ENCODE measurements at places on chromosomes 13 and 19. TPM values are rescaled to one million over a fixed set of nuclear protein-coding genes. Genes with fewer than 3 reads are reported as not detected.

GRCh38 chr19:2726160-2726855, 5.1 kb upstream of the DIRAS1 start:
- H3K4me1 ChIP-seq: no peaks in the 10 kb centered on the region
- H3K4me3 ChIP-seq: no peak overlapping the region

DNA sequence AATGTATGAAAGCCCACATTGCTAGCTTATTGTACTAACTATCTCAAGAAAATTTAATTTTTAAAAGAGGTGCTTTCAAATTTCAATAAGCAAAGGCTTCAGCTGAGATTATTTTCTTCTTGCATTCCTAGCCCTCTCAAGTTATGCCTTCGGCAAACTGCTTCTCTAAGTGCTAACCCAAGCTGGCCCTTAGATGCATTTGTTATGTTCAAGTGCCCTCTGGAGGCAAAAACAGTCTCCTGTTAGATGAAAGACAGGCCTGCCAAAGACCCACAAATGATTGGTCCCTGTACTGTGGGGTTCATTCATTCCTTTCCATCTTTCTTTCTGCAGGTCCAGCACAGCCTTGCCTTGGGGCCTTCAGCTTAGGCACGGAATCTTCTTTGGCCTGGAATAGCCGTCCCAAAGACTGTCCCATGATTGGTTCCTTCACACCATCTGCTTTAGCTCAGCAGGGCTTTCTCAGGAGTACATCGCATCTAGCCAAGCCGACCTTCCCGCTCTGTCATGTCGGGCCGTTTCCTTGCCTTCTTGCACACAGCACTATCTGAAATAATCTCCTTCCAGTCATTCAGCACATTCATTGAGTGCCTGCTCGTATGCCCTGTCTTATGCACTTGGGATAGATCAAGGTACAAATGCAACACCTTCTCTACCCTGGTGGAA, 26.4 kb upstream of the TPTE2 start:
- H3K27me3 ChIP-seq: peaks cover 6% of the 10 kb centered on the region
- H3K36me3 ChIP-seq: peaks cover 3% of the 10 kb centered on the region
- peak overlapping the region; percentile 95 for H3K27ac ChIP-seq
- peak overlapping the region; percentile 84 for H3K4me3 ChIP-seq
- peaks cover 14% of the 10 kb centered on the region for H3K4me1 ChIP-seq

GRCh38 chr13:46720189-46720588, 76.8 kb downstream of the ESD start:
- H3K4me1 ChIP-seq: peaks cover 6% of the 10 kb centered on the region
- no peak for DNase-seq
- no peak overlapping the region for H3K27ac ChIP-seq

DNA sequence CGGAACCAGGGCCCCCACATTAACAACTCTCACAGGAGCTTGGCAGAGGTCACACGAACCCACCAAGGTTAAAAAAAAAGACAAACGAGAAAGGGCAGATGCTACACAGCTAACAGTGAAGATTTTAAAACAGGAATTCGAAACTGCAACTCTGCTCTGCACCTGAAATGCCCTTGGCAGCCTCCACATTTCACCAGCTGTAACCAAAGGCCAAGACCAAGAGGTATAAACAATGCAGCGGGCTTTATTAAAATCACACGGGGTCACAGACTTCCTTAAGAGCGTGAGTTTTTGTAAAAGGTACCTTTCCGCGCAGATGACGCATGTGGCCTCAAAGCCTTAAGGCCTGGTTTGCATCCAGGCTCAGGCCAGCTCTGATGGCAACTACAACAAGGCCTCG, 88.2 kb downstream of the STK24 start:
- peaks cover 12% of the 10 kb centered on the region for H3K36me3 ChIP-seq
- no peak overlapping the region for H3K4me3 ChIP-seq
- no peak for DNase-seq
- H3K27ac ChIP-seq: no peak overlapping the region
- H3K27me3 ChIP-seq: no peaks in the 10 kb centered on the region
- peaks cover 41% of the 10 kb centered on the region for H3K4me1 ChIP-seq

- no peak for DNase-seq
- H3K36me3 ChIP-seq: no peaks in the 10 kb centered on the region
- H3K4me3 ChIP-seq: no peak overlapping the region
- no peak overlapping the region for H3K27ac ChIP-seq
- H3K4me1 ChIP-seq: no peaks in the 10 kb centered on the region
These were observed 85.3 kb upstream of the RAP2A start for GRCh38 chr13:97348569-97349100.

DNA sequence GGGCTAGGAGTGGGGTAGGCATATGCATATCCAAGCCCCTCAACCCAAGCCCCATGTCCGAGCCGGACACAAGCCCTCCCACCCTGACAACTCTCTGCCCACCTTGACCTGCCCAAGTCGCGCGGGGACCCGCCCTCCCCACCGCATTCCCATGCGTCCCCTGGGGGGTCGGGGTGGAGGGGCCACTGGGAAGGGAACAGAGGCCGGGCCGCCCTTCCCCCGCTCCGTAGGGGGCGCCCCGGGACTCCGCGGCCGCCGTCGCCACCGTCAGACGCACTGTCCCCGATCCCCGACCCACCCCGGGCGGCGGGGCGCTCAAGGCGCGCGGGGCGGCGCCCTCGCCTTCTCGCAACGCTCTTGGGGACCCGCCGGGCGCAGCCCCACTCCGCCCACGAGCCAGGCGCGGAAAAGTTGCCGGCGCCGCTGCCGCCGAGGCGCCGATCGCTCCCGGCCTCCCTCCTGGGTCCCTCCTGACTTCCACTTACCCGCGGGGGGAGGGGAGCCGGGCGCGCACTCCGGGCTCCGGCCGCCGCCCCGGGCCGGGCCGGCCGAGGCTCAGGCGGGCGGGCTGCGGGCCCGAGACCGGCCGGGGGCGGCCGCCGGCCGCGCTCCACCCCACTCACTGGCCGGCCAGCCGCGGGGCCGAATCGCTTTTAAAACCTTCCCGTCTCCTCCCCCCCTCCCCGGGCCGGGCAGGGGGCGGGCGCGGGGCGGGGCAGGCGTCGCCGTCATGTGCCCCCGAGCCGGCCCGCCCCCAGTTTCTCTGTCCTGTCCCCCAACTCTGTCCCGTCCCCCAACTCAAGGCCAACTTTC, 34.4 kb upstream of the NANOS3 start:
- H3K4me3 ChIP-seq: peak overlapping the region; percentile 95
- peak overlapping the region; percentile 96 for H3K27ac ChIP-seq
- peaks cover 14% of the 10 kb centered on the region for H3K36me3 ChIP-seq
- peak; percentile 84 for DNase-seq
- peaks cover 39% of the 10 kb centered on the region for H3K4me1 ChIP-seq
- no peaks in the 10 kb centered on the region for H3K27me3 ChIP-seq

- DNase-seq: no peak
- no peaks in the 10 kb centered on the region for H3K36me3 ChIP-seq
- no peaks in the 10 kb centered on the region for H3K27me3 ChIP-seq
- no peak overlapping the region for H3K4me3 ChIP-seq
These were observed 1.5 kb downstream of the ACP4 start for GRCh38 chr19:50791594-50792271.

DNA sequence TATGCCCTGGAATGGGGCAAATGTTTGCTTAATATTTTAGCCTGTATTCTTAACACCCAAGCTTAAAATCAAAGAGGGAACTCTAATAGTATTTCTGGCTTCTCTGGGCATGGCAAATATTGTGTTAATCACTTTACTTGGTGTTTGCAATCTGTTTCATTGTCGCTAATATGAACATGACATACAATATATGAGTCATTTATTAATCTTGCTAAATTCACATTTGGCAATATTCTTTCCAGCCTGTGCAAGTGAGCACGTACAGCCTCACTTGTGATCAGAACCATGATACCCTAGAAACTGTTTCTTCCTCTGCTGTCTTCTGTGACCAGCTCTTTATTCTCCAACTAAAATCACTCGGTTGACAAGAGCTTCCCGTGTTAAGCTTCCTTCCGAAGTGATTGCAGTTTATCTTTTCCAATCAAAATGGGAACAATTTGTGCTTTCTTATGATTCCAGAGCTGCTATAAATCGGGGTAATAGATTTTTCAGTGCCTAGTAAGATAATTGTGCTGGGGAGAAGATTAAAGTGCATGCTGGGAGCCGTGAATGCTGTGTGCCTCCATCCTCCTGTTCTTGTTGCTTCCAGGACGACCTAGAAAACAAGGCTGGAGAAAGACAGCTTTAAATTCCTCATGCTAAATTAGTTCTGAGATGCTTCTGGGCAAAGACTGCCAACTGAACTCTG, 153.0 kb upstream of the TMTC4 start:
- no peaks in the 10 kb centered on the region for H3K36me3 ChIP-seq
- H3K4me3 ChIP-seq: no peak overlapping the region
- H3K27me3 ChIP-seq: peaks cover 4% of the 10 kb centered on the region
- DNase-seq: no peak

DNA sequence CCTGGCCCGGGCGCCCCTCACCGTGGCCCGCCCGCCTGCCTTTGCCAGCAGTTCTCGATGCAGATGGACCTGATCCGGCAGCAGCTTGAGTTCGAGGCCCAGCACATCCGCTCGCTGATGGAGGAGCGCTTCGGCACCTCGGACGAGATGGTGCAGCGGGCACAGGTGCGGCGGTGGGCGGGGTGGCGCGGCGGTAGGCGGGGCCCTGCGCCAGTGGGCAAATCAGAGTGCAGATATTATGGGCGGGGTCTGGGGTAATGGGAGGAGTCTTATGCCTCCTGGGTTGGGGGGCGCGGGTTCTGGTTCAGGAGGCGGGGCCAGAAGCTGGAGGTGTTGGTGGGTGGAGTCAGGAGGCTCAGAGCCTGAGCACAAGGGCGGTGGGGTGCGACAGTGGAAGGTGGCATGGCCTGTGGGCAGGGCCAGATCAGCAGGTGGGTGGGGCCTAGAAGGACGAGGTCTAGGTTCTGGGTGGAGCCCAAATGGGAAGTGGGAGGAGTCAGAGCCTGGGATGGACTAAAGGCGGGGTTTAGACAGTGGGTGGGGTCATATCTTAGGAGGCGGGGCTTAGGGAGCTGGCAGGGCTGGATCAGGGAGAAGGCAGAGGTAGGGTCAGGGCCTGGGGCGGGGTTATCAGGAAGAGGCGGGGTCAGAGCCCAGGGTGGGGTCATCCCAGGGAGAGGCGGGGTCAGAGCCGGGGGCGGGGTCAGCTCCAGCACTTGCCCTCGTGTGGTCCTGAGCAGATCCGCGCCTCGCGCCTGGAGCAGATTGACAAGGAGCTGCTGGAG, 5.6 kb downstream of the APC2 start:
- H3K4me1 ChIP-seq: peaks cover 9% of the 10 kb centered on the region
- H3K27ac ChIP-seq: peak overlapping the region; percentile 26

- peak overlapping the region; percentile 54 for H3K4me3 ChIP-seq
- peak overlapping the region; percentile 39 for H3K27ac ChIP-seq
- no peak for DNase-seq
- peaks cover 7% of the 10 kb centered on the region for H3K4me1 ChIP-seq
These were observed 165.2 kb downstream of the STK24 start for GRCh38 chr13:98411617-98412265.

Gene PGLYRP1
- not detected for total RNA-seq

Gene FUT2
- not detected for total RNA-seq

Gene OR7G2
- not detected for total RNA-seq

Gene DPF1
- total RNA-seq: 0.14 TPM
